ENCODE measurements at places on chromosomes 1 and 21.

- no peak for DNase-seq
Observed at GRCh38 chr21:26753822-26754221, 91.4 kb downstream of the ADAMTS1 start.

DNA sequence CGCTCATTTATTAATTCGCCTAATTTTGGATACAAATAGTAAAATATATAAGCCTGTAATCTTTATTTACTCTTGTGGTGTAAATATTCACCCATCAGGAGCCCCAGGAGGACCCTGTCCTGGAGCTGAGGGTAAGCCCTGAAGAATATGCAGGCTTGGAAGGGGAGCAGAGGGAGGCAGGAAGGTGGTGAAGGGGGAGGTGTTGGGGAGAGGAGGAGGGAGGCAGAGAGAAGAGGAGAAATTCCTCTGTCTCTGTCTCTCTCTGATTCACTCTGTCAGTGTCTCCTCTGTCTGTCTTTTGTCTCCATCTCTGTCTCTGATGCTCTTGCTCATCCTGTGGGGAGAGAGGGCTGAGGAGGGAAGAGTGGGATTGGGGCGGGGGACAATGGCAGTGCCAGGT is 2.8 kb upstream of the C4BPB start:
- no peak for DNase-seq

DNA sequence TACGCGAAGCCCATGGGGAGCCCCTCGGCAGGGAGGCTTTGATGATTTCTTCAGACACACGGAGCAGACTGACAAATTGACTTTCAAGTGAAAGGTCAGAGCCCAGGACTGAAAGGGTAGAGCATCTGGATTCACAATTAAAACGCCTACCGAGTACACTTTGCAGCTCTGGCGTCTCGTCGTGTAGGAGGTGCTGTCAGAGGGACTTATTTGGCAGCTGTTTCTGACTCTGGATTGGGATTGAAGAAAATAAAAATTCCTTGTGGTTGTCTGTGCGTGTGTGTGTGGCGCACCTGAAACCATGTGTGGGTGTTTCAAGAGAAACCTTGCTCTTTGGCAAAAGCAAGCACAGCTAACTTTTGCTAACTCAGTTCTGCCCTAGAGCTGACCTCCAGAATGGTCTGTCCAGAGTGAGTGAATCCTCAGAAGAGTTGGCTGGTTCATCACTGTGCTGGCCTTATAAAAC is 348.7 kb downstream of the HLX start:
- no peak for DNase-seq

- peak; percentile 37 for DNase-seq
Observed at GRCh38 chr1:23838401-23838866, 13.2 kb upstream of the HMGCL start.

DNA sequence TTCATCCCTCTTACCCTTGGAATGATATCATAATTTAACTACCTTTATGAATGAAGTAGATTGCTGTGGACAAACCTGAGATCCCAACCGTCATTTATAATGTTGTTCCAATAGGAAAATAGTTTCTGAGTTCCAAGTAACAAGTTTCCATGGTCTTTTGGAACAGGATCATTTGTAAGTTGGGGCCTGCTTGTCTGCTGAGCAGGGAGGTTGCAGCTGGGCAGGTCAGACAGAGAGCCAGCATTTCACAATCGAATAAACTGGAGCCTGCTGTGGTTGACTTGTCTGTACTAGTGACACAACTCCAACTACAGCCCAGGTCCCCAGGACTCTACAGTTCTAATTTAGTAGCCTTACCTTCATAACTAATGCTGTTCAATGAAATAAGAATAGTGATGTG is 18.6 kb upstream of the RALGPS2 start:
- DNase-seq: no peak

- no peak for DNase-seq
Observed at GRCh38 chr1:17165823-17166222, 39.1 kb upstream of the PADI1 start.

All from HTR-8/SVneo (cell line).